ENCODE measurements at places on chromosomes 16 and 17. TPM values are rescaled to one million over a fixed set of nuclear protein-coding genes. Genes with fewer than 3 reads are reported as not detected.

Gene GCGR
- total RNA-seq, result not detected

Gene EMP2
- 3.4 TPM for total RNA-seq

Gene SLC13A5
- not detected for total RNA-seq

Gene NT5M
- 5.6 TPM for total RNA-seq

Gene CHD3
- 337 TPM for total RNA-seq

Gene CTRB2
- not detected for total RNA-seq

Gene SSTR5
- total RNA-seq, result 0.16 TPM

Gene SPAG5
- 4.7 TPM for total RNA-seq

Gene MYL11
- 6.1 TPM for total RNA-seq

Gene MAPT
- 93.1 TPM for total RNA-seq

Gene CENPX
- total RNA-seq, result 29.2 TPM

Gene PYDC1
- total RNA-seq, result 0.78 TPM

Gene HASPIN
- 0.62 TPM for total RNA-seq

Gene PIEZO1
- total RNA-seq, result 4.8 TPM

Gene HP
- 1.4 TPM for total RNA-seq

Gene VPS35
- total RNA-seq, result 176 TPM

Gene SLC9A5
- 1.2 TPM for total RNA-seq

Gene PIK3R5
- total RNA-seq, result 0.62 TPM

Gene CCDC154
- 0.16 TPM for total RNA-seq

Gene ALOX12B
- total RNA-seq, result 1.4 TPM

Gene ZNF771
- total RNA-seq, result 6.9 TPM

Gene FASN
- 84.1 TPM for total RNA-seq

Gene PPL
- total RNA-seq, result 0.31 TPM

Gene HSD17B2
- 0.47 TPM for total RNA-seq

Gene RNF43
- total RNA-seq, result 0.31 TPM

Gene DOC2B
- 15.6 TPM for total RNA-seq

Gene CNGB1
- total RNA-seq, result not detected

Gene C17orf50
- not detected for total RNA-seq

Gene SLC16A6
- 3.1 TPM for total RNA-seq

Gene NPIPA5
- 2.7 TPM for total RNA-seq

Gene KIF19
- total RNA-seq, result not detected

Gene KRTAP1-1
- total RNA-seq, result not detected

Gene TMEM114
- not detected for total RNA-seq

Gene HBZ
- total RNA-seq, result 0.31 TPM

Gene SYNGR2
- 11.4 TPM for total RNA-seq

Gene ETV4
- 1.4 TPM for total RNA-seq

Gene HYDIN
- 26.5 TPM for total RNA-seq

Gene RPL38
- 4,341 TPM for total RNA-seq

Gene TNS4
- total RNA-seq, result not detected

Gene KRT13
- total RNA-seq, result 0.78 TPM

Gene WNT9B
- not detected for total RNA-seq

Gene ACE
- total RNA-seq, result 5.3 TPM

Gene DHX58
- 1.1 TPM for total RNA-seq

Gene PIRT
- total RNA-seq, result 0.94 TPM

Gene TBC1D3B
- 1.9 TPM for total RNA-seq

Gene LLGL1
- 34.0 TPM for total RNA-seq

Gene PRDM7
- total RNA-seq, result not detected

Gene CACNG1
- total RNA-seq, result 0.47 TPM

Gene ESRP2
- not detected for total RNA-seq

Gene PRKCB
- 59.0 TPM for total RNA-seq

Data from occipital lobe (tissue), 3 donors.